ENCODE measurements at places on chromosomes 6 and 20. TPM values are rescaled to one million over a fixed set of nuclear protein-coding genes. Genes with fewer than 3 reads are reported as not detected.

Gene LZTS3
- 3.1 TPM for total RNA-seq

GRCh38 chr6:27896398-27896796 lies 15.8 kb downstream of the OR2B2 start:
- H3K4me3 ChIP-seq, result no peak overlapping the region
- peaks cover 34% of the 10 kb centered on the region for H3K4me1 ChIP-seq
- H3K36me3 ChIP-seq, result no peaks in the 10 kb centered on the region
- H3K27ac ChIP-seq, result no peak overlapping the region

- no peak overlapping the region for H3K4me3 ChIP-seq
- DNase-seq, result no peak
- no peaks in the 10 kb centered on the region for H3K36me3 ChIP-seq
- no peaks in the 10 kb centered on the region for H3K4me1 ChIP-seq
- no peak overlapping the region for H3K27ac ChIP-seq
Observed at GRCh38 chr6:170022827-170023619, 267.9 kb downstream of the DLL1 start.

DNA sequence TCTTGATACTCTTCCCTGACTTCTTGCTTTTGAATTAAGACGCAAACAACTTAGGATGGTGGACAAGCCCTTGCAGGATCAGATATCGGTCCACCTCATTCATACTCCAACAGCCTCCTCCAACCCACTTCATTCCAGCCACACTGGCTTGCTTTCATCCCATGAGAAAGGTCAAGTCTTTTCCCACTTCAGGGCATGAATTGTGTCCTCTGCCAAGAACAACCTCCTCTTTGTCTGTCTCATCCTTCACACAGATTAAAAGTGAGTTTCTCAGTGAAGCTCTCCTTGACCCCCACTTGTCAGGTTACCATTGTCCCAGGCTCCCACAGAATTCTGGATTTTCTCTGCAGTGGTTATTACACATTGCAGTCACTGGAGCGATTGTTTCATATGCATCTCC lies 91.8 kb upstream of the TGM3 start:
- no peaks in the 10 kb centered on the region for H3K36me3 ChIP-seq
- no peak overlapping the region for H3K27ac ChIP-seq
- H3K4me1 ChIP-seq, result peaks cover 3% of the 10 kb centered on the region
- no peaks in the 10 kb centered on the region for H3K27me3 ChIP-seq
- no peak for DNase-seq
- H3K4me3 ChIP-seq, result no peak overlapping the region

DNA sequence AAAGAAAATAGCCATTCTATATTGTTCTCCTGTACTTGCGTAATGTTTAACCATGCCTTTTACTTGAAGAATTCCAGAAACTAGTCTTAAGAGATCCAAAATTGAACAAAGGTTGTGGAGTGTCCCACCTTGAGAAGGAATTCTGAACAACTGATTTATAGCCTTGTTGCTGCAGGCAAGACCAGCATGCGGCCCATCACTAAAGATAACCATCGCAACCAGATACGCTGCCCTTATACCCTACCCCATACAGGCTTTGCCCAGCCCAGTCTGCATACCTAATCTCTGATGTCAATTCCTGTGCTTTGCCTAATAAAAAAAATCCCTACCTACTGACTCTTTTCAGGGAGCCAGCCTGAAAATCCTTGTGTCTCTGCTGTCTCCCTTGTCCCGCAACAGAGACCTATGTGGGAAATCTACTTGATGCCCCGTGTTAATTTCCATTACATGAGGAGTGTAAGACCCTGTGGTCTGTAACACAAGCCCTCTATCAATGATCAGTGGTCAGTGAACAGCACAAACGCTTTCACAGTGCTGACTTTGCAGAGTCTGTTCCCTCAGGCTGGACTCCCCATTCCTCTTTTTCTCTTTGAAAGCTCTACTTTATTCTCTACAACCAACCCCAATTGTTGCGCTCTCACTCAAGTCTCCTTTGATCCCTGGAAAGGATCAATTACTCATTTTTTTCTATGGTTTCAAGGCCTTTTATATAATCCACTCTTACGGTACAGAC lies 125.7 kb upstream of the BTBD3 start:
- H3K36me3 ChIP-seq, result no peaks in the 10 kb centered on the region
- no peaks in the 10 kb centered on the region for H3K4me1 ChIP-seq
- no peak overlapping the region for H3K27ac ChIP-seq

DNA sequence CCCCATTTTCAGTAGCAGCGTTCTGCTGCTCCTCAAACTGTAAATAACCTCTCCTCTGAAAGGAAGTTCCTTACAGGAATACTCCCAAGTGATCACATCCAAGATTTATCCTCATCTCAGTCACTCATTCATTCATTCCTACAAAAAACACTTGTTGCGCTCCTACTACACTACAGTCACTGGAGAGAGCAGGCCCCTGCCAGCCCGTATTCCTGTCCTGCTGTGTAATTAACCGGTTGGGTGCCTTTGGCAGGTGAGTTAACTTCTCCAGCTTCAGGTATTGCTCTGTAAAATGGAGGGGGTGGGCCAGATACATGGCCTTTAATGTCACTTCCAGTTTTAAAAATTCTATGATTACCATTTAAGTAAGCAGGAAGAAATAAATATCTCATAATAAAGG lies 15.0 kb upstream of the ZBTB24 start:
- H3K4me1 ChIP-seq, result peaks cover 13% of the 10 kb centered on the region
- H3K36me3 ChIP-seq, result no peaks in the 10 kb centered on the region
- H3K27ac ChIP-seq, result no peak overlapping the region
- H3K27me3 ChIP-seq, result no peaks in the 10 kb centered on the region
- no peak overlapping the region for H3K4me3 ChIP-seq

GRCh38 chr6:147881432-147881831 lies 372.9 kb downstream of the SAMD5 start:
- no peak overlapping the region for H3K27ac ChIP-seq
- no peaks in the 10 kb centered on the region for H3K4me1 ChIP-seq
- H3K27me3 ChIP-seq, result no peaks in the 10 kb centered on the region
- H3K36me3 ChIP-seq, result no peaks in the 10 kb centered on the region
- H3K4me3 ChIP-seq, result no peak overlapping the region
- DNase-seq, result no peak

Gene C4A
- 3.8 TPM for total RNA-seq

Gene CNKSR3
- total RNA-seq, result under 0.01 TPM

DNA sequence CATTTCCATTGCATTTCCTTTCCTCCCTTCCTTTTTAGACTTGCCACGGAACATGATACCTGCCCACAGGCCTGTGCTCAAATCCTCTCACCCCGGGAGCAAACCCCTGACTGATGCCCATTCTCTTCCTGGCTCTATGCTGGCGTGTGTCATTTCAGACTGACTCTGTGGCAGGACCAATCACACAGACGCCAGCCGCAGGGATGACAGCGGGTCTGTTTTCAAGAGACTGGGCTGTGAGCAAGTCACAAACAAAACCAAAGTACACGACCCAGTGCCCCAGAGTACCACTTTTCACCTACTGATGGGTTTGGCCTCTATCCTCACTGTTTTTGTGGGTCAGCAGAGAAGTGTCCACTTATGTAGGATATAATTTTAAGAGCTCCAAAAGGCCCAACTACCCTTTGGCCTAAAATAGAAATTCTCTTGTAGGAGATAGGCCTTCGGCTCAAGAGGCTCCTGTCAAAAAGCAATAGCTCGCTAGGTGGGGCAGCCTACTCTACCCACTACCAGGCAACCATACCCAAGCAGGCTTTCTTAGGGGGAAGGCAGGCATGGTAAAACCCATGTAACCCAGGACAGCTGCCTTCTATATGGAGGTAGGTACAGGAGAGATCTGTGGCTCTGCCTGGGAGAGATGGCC lies 215.7 kb downstream of the CDC5L start:
- no peaks in the 10 kb centered on the region for H3K36me3 ChIP-seq
- no peak overlapping the region for H3K27ac ChIP-seq
- no peak for DNase-seq
- H3K4me1 ChIP-seq, result no peaks in the 10 kb centered on the region
- no peaks in the 10 kb centered on the region for H3K27me3 ChIP-seq

Gene SLC35F1
- total RNA-seq, result not detected

GRCh38 chr6:168925671-168926070 lies 328.0 kb downstream of the THBS2 start:
- no peak overlapping the region for H3K27ac ChIP-seq
- H3K27me3 ChIP-seq, result no peaks in the 10 kb centered on the region
- H3K4me3 ChIP-seq, result no peak overlapping the region
- H3K4me1 ChIP-seq, result no peaks in the 10 kb centered on the region
- no peak for DNase-seq
- H3K36me3 ChIP-seq, result no peaks in the 10 kb centered on the region

- no peak overlapping the region for H3K4me3 ChIP-seq
- H3K36me3 ChIP-seq, result no peaks in the 10 kb centered on the region
- H3K27ac ChIP-seq, result no peak overlapping the region
- no peak for DNase-seq
Observed at GRCh38 chr6:142384519-142385254, 82.9 kb downstream of the ADGRG6 start.

Gene HRH3
- not detected for total RNA-seq

- no peak overlapping the region for H3K27ac ChIP-seq
- no peaks in the 10 kb centered on the region for H3K27me3 ChIP-seq
- no peak overlapping the region for H3K4me3 ChIP-seq
- no peak for DNase-seq
- no peaks in the 10 kb centered on the region for H3K4me1 ChIP-seq
Observed at GRCh38 chr6:157533048-157533871, 152.3 kb downstream of the ZDHHC14 start.

- DNase-seq, result no peak
- no peaks in the 10 kb centered on the region for H3K4me1 ChIP-seq
- H3K4me3 ChIP-seq, result no peak overlapping the region
Observed at GRCh38 chr20:20365480-20366161, 2.3 kb upstream of the INSM1 start.

Gene C6orf141
- not detected for total RNA-seq

Gene SS18L1
- 13.1 TPM for total RNA-seq

GRCh38 chr6:52533491-52533890 lies 43.4 kb downstream of the TRAM2 start:
- H3K36me3 ChIP-seq, result no peaks in the 10 kb centered on the region
- no peak for DNase-seq
- peak overlapping the region; percentile 87 for H3K27ac ChIP-seq
- peaks cover 63% of the 10 kb centered on the region for H3K4me1 ChIP-seq
- H3K4me3 ChIP-seq, result no peak overlapping the region

Gene LCA5
- total RNA-seq, result not detected

Gene TP53TG5
- not detected for total RNA-seq

Gene ZBTB12
- total RNA-seq, result 13.3 TPM

Gene PPP1R18
- 69.8 TPM for total RNA-seq

Gene CLPSL2
- total RNA-seq, result not detected

DNA sequence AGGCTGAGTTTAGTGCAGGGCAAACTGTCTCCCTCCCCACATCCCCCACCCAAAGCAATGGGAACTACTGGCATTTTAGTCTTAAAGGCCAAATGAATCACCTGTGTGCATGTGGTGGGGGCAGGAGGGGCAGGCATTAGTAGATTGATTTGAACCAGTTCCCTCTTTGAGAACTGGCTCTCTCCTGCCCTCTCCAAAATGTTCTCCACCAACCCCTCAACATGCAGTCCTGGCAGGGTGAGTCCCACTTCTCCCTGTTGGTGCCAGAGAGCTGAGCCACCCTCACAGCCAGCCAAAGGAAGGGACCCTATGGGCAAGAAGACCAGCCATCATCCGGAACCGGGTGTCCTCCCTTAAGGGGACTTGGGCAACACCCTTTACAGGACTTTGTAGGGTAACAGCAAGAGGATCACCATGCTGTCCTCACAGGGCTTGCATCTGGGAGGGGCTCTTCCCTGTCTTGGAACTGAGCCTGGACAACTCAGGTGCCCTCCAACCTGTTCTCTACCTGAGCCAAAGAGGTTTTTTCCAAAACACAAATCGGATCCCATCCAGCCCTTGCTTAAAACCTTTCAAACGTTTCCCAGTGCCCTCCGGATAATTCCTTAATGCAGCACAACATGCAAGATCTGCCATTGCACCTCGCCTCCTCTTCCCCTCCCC lies 80.6 kb downstream of the MRPL14 start:
- no peak overlapping the region for H3K4me3 ChIP-seq
- no peaks in the 10 kb centered on the region for H3K4me1 ChIP-seq
- H3K36me3 ChIP-seq, result no peaks in the 10 kb centered on the region
- no peak overlapping the region for H3K27ac ChIP-seq
- H3K27me3 ChIP-seq, result no peaks in the 10 kb centered on the region

DNA sequence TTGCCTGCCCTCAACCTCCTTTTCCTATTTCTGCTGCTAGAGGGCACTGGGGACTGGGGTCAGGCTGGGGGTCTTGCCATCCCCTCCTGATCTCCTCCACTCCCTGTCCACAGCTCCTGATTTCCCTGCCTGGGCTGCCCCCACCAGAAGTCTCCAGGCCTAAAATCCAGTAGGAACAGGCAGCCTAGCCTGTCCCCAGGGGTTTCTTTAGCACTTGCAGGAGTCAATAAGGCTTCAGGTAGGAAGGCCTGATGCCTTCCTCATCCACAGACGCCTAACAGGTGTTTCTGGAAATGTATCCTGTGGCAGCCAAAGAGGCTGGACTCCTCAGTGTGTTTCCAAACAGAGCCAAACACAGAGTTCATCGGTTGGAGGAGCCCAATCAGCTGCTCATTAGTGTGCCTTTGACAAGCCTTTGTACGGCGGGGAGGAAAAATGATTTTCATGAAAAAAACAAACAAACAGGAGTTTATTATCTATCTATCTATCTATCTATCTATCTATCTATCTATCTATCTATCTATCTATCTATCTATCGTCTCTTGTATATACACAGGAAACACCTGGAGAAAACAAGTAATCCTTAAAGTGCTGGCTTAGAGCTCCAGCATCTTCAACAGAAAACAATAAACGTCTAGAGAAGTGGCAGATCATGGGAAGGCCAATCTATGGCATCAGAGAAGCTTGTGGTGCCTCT lies 3.7 kb upstream of the RAET1E start:
- H3K4me1 ChIP-seq, result peaks cover 5% of the 10 kb centered on the region
- DNase-seq, result no peak
- no peak overlapping the region for H3K27ac ChIP-seq
- no peaks in the 10 kb centered on the region for H3K27me3 ChIP-seq

All from Karpas-422 (cell line).